ENCODE measurements at places on chromosomes 16 and 17.

DNA sequence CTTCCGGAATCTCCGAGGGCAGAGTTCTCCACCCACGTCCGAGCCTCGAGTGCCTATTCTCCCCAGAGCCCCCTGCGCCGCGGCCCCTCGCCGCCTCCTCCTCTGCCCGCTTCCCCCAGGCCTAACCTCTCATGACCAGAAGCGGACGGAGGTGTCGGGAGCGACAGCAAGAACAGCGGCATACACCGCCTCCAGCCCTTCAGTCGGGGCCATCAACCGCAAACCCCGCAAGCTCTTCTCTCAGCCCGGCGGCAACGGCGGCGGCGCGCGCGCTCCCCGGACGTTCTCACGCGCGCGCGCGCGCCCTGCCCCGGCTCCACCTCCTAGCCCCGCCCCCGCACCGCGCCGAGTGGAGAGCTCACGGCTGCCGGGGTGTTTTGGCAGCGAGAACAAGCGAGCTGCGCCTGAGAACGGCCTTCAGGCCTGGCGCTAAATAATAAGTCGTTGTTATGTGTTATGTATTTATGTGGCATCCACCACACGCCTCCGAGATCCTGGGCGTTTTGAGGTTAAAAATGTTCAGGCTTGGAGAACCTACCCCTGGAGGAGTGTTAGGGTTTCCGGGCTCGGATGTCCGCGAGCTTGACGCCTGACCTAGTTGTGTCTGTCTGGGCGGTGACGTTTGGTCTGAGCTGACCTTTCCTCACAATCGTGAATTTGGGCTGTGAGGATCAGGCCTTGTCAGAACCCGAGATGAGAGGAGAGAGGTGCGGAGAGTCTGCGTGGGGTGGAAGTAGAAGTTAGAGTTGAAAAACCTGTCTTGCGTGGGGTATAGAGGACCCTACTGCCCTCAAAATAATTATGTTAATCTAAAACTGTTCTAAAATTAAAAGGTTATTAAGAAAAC is at the start of gene RNFT1:
RNFT1 (minus strand) TSS at position 259 of the 847 bp plus-strand sequence; CDS start at position 182, 77 bp downstream.
- peak; percentile 97 for DNase-seq

GRCh38 chr17:11900041-11900476 is 97.2 kb downstream of the ZNF18 start:
- DNase-seq, result peak; percentile 4

DNA sequence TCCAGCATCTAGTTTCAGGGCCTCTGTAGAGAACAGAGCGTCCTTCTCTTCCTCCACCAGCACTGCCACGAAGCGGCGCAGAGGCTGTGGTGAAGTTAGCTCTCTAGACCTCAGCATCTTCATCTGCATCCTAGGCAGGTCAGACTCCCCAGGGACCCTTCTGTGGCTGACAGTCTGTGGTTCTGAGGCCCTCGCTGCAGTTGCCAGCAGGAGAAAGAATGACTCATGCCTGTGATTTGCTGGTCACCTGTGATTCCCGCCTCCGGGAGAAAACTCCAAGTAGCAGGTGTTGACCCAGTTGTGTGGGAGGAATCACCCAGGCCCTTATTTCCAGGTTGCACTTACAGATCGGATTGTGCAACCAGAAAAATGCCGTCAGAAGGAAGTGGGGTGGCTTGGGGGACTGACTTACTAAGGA is 117.3 kb upstream of the CACNG5 start:
- DNase-seq, result no peak

GRCh38 chr16:49158029-49158642 is 123.5 kb downstream of the CBLN1 start:
- no peak for DNase-seq

- DNase-seq, result no peak
These were observed 14.2 kb upstream of the IL21R start for GRCh38 chr16:27387724-27388123.

- DNase-seq, result no peak
These were observed 182.3 kb upstream of the SOX9 start for GRCh38 chr17:71938340-71939010.

GRCh38 chr17:55167024-55167725 is 97.6 kb upstream of the HLF start:
- no peak for DNase-seq

DNA sequence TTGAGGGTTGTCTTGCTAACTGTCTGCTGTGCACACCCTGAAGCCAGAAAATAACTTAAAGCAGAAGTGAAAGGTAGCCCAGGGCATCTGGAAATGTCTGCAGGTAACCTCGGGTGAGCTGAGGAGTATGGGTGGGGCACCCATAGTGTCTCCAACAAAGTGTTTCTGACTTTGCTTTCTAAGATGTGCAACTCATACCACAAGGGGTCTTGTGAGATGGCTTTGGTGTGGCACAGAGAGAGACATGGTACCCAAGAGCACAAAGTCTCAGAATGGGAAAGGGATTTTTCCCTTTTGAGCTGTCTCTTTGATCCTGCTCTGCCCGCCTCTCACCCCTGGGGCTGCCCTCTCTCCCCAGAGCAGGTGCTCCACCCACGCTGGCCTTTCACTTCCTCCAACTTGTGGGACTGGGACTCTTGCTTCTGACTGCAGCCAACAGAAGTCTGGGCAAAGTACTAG is 6.9 kb downstream of the CHD9 start:
- peak; percentile 76 for DNase-seq

Measured in suppressor macrophage (primary cell).